ENCODE measurements at places on chromosomes 7 and 10.

- no peak for DNase-seq
Observed at GRCh38 chr7:18144166-18144565, 116.5 kb upstream of the PRPS1L1 start.

DNA sequence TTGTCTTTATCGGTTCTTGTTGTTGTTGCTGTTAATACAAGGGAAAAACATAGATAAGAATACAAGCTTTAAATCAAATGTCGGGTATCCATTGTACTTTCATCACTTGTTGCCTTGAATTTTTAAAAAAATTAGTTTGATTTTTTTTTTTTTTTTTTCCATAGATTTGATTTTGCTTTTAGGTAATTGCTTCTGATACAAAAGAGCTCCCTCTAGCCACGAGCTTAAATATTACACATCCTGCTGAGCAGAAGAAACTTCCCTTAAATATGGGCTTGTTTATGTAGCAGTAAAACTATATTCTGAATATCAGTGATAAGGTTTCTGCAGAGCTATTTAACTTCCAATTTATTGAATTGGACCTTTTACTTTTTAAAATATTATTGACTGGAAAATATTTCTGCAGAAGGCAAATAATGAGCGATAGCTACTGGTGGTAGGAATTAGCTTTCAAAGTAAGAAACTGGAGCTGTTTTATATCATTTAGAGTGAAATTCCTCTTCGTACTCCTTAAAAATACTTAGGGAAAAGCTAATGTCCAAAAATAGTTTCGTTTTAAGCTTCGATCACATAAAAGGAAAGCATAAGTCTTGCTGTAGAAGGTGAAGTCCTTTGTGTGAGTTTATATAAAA is 216.9 kb downstream of the POLR1F start:
- DNase-seq, result peak; percentile 54

DNA sequence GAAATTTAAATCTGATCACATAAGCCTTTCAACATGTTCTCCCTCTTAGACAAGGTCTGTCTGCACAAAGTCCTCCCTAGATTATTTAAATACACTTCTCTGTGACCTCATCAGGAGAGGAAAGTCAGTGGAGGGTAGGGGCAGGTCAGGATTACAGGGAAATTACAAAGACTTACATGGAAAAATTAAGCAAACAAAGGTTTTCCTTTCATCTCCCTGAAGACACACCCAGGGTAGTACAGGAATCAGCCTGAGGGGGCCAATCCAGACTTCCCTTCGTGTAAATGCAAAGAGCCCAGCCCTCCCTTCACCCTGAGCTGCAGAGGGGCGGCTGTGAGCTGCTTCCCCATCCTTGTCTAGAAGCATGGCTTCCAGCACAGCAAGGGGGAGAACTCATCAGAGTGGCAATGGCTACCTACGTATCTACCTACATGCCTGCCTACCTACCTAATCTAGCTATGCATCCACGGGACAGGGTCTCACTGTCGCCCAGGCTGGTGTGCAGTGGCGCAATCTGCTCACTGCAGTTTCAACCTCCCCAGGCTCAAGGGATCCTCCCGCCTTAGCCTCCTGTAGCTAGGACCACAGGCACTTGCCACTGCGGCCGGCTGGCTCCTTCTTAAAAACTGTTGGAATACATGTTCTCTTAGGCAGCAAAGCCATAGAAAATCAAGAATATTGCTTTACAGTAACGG is 33.2 kb downstream of the PITRM1 start:
- no peak for DNase-seq

- no peak for DNase-seq
Observed at GRCh38 chr7:39825401-39825980, 124.6 kb upstream of the CDK13 start.

GRCh38 chr10:101126684-101127628 is 4.1 kb upstream of the TLX1 start:
- DNase-seq, result no peak

GRCh38 chr10:71031026-71031425 is 142.7 kb upstream of the PCBD1 start:
- DNase-seq, result no peak

DNA sequence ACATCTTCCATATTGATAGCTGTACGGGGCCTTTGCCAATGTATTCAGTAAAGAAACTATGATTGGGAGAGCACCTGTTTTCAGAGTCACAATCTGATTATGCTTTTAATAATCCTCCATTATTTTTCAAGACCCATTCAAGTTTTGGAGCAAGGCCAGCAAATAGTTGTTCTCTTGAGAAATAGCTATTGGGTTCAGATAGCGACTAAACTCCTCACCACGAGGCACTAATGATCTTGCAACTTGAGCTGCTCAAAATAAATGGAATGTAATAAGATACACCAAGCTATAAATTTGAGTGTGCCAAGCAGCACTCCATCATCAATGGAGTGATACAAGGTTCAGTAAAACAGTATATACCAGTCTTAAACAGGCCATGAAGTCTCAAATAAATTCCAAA is 7.4 kb upstream of the MALRD1 start:
- DNase-seq, result no peak

- DNase-seq, result no peak
Observed at GRCh38 chr7:1940402-1940786, 270.3 kb downstream of the ELFN1 start.

DNA sequence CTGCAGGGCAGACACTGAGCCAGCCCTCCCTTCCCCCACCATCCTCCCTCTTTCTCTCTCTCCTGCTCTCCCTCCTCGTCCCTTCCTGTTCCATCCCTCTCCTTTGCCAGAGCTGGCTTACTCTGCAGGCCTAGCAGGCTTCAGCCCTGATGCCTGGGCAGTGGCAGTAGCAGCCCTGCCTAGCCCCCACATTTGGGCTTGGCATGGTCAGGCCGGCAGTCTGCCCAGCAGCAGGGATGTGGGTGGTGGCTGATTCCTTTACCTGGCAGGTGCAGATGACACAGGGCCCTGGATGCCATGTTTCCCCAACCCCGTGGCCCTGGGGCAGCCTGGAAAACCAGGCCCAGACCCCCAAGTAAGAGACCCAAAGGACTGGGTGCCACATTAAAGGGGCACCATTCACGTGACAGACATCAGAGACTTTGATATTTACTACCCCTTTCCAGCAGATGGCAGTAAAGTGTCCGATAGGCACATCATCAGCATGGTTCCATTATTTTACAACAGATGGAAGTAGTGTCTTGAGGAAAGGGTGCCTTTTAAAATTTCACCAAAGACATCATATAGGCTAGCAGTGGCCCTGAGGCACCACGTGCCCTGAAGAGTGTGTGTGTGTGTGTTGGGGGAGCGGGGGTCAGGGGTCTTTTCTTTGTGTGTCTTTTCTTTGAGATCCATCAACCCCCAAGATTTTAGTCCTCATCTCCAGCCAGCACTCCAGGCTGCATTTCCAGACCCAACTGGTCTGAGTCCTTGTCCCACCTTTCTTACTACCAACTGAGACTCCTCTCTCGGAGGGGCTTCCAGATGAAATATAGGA is 5.9 kb downstream of the KCP start:
- peak; percentile 53 for DNase-seq

DNA sequence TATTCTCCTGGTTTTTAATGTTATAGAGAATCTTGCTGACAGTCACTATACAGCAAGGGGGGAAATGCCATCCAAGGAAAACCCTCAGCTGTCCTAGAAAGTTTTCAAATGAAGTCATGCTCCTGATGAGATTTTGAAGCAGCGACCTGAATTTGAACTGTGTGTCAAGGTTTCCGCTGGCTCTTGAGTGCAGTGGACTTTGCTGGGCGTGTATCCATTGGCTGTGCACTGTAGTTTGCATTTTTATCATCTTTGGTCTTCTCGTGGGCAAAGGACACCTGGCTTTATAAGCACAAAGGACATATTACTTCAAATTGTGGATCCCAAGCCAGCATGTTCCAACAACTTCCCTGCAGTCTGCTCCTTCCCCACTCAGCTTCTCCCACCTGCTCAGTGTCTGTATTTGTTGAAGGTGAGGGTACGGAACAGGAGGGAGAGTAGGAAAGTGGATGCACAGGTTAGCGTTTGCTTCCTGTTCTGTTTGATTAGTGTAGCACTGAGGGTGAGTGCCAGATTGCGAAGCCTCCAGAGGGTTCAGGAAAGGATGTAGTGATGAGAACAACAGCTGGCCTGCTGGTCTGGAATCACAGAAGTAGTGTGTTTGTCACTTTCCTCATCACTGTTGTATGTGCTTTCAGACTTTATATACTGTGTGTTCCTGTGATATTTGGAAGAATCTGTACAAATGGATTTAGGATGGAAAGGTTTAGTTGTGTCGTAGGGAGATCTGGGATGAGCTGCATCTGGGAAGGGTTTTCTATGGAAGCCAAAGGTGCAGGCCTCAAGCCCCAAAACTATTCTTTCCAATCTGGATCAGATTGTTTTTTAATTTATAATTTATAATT is 204.8 kb downstream of the BMPER start:
- DNase-seq, result no peak

GRCh38 chr7:108351729-108352131 is 104.5 kb downstream of the NRCAM start:
- DNase-seq, result peak; percentile 10

- no peak for DNase-seq
Observed at GRCh38 chr7:104328970-104329825, 795 bp downstream of the LHFPL3 start.

DNA sequence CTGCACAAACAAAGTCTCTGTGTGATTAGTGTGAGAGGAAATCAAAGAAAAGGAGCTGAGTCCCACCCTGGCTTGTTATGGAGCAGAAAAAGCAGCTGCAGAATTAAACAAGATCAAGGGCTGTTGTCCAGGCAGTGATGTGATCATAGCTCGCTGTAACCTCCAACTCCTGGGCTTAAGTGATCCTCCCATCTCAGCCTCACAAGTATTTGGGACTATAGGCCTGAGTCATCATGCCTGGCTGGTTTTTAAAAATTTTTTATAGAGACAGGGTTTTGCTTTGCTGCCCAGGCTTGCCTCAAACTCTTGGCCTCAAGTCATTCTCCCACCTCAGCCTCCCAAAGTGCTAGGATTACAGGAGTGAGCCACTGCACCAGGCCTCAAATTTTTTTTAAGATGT is 88.9 kb downstream of the IPMK start:
- DNase-seq, result peak; percentile 17

GRCh38 chr10:123673198-123673597 is 7.0 kb downstream of the GPR26 start:
- no peak for DNase-seq

DNA sequence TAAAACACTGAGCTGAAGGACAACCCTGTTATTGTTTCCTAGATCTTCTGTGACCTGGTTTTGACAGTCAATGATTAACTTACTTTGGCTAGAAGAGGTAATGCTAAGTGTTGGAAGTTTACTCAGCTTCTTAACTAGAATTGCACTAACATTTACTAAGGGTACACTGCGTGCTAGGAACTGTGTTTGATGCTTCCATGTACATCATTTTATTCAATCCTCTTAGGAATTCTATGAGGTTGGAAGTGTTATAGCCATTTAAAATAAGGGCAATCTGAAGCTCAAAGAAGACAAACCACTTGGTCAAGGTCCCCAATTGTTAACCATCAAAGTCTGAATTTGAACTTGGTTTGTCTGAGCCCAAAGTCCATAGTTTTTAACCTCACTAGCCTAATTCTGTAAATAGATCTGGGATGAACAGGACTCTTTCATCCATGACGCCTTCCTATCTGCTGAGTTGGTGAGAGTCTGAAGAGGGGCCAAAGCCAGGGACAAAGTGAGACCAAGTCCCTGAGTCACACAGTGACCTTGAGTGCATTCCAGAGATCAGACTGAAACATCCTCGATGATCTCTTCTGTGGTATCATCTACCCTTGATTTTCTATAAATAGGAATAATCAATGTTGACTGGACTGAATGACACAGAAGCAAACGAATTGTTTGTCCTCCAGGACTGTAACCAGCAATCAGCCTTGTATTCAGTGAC is 29.2 kb upstream of the ZNRF2 start:
- DNase-seq, result no peak

- DNase-seq, result peak; percentile 49
Observed at GRCh38 chr10:11178606-11179515, 161.2 kb downstream of the CELF2 start.

DNA sequence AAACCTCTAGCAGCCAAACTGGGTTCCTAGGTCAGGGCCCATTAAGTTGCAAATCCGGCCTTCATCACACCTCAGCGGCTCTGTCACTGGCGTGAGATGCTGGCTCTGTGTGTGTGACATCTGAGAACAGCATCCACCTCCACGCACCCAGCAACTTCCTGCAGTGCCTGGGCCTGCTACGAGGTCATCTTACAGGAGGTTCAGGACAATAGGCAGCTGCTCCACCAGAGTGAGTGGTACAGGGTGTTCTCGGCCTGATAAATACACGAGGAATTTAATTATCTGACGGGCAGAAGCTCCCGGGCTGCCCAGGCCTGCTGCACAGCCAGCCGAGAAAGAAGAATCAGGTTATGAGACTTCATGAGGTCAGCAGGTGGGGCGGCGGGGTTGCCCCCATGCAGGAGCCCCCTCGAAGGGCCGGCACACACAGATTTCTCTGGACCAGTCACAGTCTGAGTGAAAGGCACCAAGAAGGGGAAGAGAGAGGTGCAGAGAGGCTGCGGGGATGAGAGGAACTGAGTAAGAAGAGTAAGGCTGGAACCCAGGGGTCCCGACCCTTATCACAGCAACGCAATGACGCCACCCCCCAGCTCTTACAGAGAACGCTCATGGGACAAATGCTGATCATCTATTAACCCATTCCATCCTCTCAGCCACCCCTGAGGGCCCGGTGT is 49.3 kb downstream of the CALML3 start:
- DNase-seq, result no peak

DNA sequence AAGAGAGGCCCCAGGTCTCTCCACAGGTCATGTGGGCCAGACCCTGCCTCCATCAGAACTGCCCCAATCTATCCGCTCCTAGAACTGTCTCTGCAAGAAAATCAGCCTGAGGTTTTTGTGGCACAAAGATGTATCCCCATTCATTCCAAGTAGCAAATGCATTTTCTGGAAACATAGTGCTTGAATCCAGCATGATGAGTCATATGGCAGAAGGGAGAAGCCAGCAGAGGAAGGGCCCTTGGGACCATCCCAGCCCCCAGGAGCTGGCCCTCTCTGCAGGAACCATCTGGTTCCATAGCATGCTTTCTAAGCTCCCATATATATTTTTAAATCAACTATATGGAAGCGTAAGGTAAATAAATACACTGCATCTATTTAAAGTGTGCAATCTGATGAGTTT is 563.2 kb downstream of the GALNT17 start:
- DNase-seq, result no peak

- peak; percentile 60 for DNase-seq
Observed at GRCh38 chr10:3785851-3786271, 852 bp upstream of the KLF6 start.

GRCh38 chr7:107506674-107507339 is 37.0 kb downstream of the GPR22 start:
- peak; percentile 58 for DNase-seq

DNA sequence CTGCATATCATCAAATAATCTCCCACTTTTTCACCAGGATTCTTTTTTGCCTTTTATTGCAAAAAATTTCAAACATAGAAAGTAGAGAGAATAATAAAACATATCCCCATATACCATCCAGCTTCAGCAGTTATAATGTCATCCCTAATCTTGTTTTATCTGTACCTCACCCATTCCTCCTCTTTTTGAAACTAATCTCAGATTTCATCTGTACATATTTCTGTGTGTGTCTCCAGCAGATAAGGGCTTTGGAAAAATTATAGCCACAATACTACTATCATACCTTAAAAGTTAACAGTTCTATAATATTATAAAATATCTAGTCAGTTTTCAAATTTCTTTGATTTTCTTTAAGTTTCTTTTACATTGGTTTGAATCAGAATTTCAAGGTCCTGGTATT is 7.6 kb upstream of the ENTPD1 start:
- no peak for DNase-seq

Measured in endothelial cell of umbilical vein (primary cell).